ENCODE measurements at places on chromosomes 11 and 22.

DNA sequence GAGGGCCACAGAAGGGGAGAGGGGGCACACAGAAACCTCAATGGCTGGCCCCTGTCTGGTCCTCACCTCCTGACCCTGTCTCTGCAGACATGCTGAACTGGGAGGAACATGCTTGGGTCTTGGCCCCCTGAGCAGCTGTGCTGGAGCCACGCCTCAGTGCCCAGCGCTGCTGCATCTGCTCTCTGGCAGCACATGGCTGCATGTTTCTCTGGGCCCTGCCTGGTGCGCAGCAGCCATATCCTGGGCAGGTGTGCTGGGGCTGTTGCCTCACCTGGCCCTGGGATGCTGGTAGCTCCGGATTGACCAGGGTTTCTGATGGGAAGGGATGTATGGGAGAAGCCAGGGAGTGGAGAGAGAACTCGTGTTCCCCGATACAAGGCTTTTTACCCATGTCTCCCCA is 248.0 kb downstream of the ST3GAL4 start:
- no peaks in the 10 kb centered on the region for H3K4me1 ChIP-seq
- peaks cover 33% of the 10 kb centered on the region for H3K27me3 ChIP-seq
- no peak overlapping the region for H3K27ac ChIP-seq
- no peak overlapping the region for H3K4me3 ChIP-seq

DNA sequence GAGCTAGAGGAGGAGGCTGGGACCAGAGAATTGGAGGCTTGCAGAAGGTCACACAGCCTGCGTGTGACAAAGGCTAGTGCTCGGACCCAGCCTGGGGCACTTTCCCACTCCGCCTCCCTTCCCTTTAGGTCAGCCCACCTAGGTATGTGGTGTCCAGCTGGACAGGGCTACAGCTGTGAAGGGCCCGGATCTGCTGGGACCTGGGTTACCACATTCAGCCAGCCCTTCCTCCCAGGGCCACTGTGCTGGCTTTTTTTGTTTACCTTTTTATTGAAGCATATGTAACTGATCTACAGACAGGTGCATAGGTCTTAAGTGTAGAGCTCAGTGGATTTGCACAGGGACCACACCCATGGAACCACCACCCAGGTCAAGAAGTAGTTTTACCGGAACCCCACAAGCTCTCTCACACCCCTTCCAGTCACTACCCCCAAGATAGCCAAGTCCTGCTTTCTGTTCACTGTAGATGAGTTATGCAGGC is 8.7 kb downstream of the CAPN5 start:
- H3K36me3 ChIP-seq, result no peaks in the 10 kb centered on the region
- H3K4me3 ChIP-seq, result no peak overlapping the region
- no peak for DNase-seq
- H3K27ac ChIP-seq, result no peak overlapping the region

DNA sequence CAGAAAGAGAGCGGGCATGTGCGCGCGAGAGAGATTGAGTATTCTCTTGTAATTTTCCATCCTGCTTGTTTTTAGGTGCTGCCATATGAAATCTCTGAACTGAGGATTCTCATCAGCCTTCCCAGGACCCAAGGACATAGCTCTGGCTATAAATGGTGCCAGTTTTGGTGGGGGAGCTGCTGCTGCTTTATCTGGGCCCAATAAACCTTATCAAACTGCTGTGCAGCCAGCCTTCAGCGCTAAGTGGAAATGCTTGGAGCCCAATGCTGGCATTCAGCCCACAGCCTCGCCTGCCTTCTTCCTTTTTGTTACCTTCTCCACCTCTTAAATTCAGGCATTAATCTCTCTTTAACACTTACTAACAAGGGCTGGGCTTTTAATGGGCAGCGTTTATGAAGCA is 2.4 kb upstream of the ZBTB16 start:
- H3K4me1 ChIP-seq, result peaks cover 10% of the 10 kb centered on the region
- H3K27me3 ChIP-seq, result peaks cover 33% of the 10 kb centered on the region
- peaks cover 1% of the 10 kb centered on the region for H3K36me3 ChIP-seq
- no peak overlapping the region for H3K27ac ChIP-seq
- no peak overlapping the region for H3K4me3 ChIP-seq

- peaks cover 7% of the 10 kb centered on the region for H3K36me3 ChIP-seq
- H3K27me3 ChIP-seq, result no peaks in the 10 kb centered on the region
- H3K27ac ChIP-seq, result no peak overlapping the region
- no peak overlapping the region for H3K4me3 ChIP-seq
- no peak for DNase-seq
These were observed 48.8 kb downstream of the ARHGAP32 start for GRCh38 chr11:129143335-129143734.

DNA sequence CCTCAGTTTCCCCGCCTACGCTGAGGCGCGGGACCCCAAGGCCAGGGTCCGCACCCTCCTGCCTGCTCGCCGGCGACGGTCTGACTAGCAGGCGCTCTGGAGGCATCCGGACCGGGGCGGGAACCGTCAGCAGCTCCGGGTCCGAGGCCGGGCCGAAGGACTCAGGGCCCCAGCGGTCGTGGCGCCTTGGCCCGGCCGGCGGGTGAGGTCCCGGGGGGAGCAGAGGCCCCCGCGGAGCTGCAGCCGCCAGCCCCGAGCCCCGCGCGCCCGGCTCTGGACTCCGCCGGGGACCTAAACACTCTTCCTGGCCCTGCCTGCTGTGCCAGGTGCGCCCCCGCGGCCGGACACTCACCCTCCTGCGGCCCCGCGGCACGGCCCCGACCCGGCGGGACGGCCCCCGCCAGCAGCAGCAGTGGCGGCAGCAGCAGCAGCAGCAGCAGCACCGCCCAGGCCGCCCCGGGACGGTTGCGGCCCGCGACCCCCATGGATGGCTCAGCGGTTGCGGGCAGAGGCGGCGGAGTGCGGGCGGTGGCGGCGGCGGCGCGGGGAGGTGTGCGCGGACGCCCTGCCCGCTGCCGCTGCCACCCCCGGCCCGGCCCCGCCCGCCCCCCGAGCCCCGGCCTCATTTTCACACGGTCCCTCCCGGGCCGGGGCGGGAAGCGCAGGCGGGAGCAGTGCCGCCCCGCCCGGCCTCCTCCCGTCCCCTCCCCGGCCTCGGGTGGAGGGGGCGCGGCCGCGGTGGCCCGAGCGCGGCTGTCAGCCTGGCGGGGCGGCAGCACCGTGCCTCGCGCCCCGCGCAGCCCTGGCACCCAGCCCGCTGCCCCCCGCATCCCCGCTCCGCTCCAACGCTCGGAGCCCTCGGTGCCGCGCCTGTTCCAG is at the start of gene SCUBE2:
Gene SCUBE2, minus strand, starts transcription at position 556 of the 879 bp plus-strand sequence. Its CDS starts 71 bp downstream, at position 485.
- no peaks in the 10 kb centered on the region for H3K36me3 ChIP-seq
- peaks cover 61% of the 10 kb centered on the region for H3K27me3 ChIP-seq
- H3K4me3 ChIP-seq, result peak within 1 kb of the TSS; percentile 73
- no peak within 1 kb of the TSS for H3K27ac ChIP-seq
- no peaks in the 10 kb centered on the region for H3K4me1 ChIP-seq
- no peak for DNase-seq

DNA sequence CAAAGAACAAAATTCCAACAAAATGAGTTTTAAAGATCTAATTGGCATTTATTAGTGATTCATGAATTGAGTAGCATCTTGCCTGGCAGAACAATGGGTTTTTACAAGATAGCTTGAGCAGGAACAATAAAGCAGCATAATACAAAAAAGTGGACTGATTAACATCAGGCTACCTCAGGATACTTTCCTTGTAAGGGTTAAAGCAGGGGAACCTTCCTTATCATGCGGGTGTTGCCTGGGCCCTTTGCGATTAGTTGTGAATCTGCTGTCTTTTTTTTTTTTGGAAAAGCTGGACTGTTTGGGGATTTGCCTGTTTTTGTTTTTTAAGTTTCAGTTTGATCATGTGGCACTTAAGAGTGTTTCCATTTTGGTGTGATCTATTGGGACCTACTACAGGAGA is 37.5 kb downstream of the EXPH5 start:
- H3K36me3 ChIP-seq, result no peaks in the 10 kb centered on the region
- no peak overlapping the region for H3K27ac ChIP-seq
- peaks cover 1% of the 10 kb centered on the region for H3K27me3 ChIP-seq
- no peak for DNase-seq
- H3K4me3 ChIP-seq, result no peak overlapping the region
- peaks cover 13% of the 10 kb centered on the region for H3K4me1 ChIP-seq

DNA sequence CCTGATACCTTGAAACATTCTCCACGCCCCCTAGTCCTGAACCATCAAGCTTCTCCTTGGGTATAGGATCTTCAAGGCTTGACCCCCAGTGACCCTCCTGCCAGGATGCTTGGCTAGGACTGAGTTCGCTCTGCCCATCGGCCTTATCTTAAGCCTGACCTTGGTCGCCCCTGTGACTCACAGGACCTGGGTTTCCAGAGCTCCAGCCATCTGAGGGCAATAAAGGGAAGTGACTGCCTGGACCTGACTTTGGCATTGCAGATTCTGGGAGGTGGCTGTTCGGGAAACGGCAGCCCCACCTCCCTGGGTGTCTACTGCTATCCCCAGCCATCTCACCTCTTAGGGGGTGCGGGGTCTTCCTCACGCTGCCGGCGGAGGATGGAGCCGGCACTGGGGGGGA is 15.4 kb downstream of the CARD10 start:
- no peak for DNase-seq
- no peak overlapping the region for H3K27ac ChIP-seq
- H3K4me3 ChIP-seq, result no peak overlapping the region
- no peaks in the 10 kb centered on the region for H3K4me1 ChIP-seq

- H3K36me3 ChIP-seq, result peaks cover 23% of the 10 kb centered on the region
- no peaks in the 10 kb centered on the region for H3K27me3 ChIP-seq
- H3K4me1 ChIP-seq, result peaks cover 38% of the 10 kb centered on the region
- no peak overlapping the region for H3K4me3 ChIP-seq
- DNase-seq, result no peak
These were observed 98.5 kb upstream of the RRM1 start for GRCh38 chr11:3995949-3996554.

GRCh38 chr11:83047515-83048225 is 24.0 kb downstream of the RAB30 start:
- peak overlapping the region; percentile 16 for H3K4me3 ChIP-seq
- H3K4me1 ChIP-seq, result peaks cover 40% of the 10 kb centered on the region
- no peak for DNase-seq
- H3K27me3 ChIP-seq, result no peaks in the 10 kb centered on the region
- H3K36me3 ChIP-seq, result peaks cover 21% of the 10 kb centered on the region

GRCh38 chr11:134659882-134660281 is 247.8 kb upstream of the B3GAT1 start:
- H3K4me3 ChIP-seq, result no peak overlapping the region
- no peaks in the 10 kb centered on the region for H3K27me3 ChIP-seq
- H3K27ac ChIP-seq, result no peak overlapping the region
- peaks cover 4% of the 10 kb centered on the region for H3K4me1 ChIP-seq
- H3K36me3 ChIP-seq, result peaks cover 5% of the 10 kb centered on the region
